Right kidney (tissue), 9 donors: ENCODE measurements at places on chromosomes 11 and 22.

DNA sequence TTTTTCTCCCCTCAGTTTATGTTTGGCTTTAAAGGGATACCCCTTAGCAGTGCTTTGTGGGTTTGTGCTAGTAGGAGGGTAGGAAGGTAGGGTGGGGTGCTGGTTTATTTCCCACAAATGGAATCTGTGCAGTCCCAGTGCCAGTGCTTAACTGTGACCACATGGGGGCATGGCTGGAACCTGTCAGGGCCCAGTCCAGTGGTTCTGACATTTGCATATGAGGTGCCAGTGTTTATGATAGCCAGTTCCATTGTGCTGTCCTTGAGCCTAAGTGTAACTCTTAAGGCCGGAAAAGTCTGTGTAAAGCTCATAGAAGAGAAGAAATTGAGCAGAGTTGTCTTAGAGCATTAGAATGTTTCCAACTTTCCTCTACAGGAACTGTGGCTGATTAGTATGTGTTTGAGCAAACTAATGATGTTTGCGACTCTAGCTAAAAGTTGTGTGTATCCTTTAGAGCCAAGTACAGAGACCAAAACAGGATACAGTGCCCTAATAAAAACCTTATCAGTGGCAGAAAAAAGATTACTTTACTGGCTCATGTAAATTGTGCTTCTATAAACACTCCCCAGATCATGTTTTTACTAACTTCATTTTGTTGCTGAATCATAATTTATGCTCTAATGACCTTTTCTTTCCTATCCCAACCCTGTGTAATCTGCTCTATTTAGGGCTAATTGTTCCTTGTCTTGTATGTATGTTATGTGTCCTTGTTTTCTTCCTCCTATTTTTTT is 38.1 kb downstream of the DIXDC1 start:
- no peak for DNase-seq

GRCh38 chr22:44610071-44610470 is 91.9 kb upstream of the PRR5 start:
- DNase-seq = no peak

- no peak for DNase-seq
Measured at GRCh38 chr11:15716550-15716949, 601.8 kb downstream of the INSC start.

GRCh38 chr11:117438371-117439000 is 110.8 kb downstream of the CEP164 start:
- DNase-seq = no peak

DNA sequence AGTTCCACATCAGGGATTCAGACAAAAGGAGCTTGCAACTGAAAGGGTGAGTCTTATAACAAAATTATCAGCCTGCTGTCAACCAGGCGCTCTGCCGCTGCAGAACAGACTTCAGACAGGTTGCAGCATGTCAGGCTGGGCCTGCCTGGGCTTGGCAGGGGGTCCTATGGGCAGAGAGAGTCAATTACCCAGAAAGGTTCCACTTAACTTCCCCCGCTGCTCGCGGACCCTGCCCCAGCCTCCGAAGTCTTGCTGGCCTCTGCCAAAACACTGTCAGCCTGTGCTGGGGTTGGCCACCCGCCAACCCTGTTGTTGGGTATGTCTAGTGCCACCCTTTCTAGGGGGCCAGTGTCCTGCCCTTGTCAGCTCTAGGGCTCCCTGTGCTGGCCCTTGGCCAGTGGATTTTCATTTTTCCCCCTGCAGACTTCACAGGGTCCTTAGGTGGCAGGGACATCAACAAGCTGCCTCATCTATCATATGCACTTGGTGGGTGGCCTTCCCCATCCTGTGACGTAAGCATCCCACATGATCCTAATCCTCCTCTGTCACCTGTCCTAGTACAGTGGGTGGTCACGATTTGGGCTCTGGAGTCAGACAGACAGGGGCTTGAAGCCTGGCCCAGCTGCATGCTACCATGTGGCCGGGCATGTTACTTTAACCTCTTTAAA is 166.5 kb upstream of the CADM1 start:
- no peak for DNase-seq

DNA sequence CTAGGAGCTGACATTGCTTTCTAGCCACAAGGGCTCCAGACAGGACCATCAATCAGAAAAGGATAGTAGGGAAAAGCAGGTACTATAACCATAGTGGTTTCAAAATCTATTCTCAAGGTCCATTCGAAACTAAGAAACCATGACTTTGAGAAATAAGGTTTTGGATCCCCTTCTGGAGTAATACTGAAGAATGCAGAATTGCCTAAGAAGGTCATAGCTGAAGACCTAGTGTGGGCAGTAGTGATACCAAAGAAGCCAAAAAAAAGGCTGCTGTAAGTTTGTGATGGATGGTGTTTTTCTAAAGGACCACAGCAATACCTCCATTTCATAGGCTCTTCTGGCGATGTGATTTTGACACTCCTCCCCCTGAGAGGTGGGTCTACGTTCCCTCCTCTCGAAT is 163.1 kb downstream of the MAML2 start:
- DNase-seq = no peak

GRCh38 chr11:64762674-64763525 is 3.1 kb upstream of the PYGM start:
- peak; percentile 65 for DNase-seq

DNA sequence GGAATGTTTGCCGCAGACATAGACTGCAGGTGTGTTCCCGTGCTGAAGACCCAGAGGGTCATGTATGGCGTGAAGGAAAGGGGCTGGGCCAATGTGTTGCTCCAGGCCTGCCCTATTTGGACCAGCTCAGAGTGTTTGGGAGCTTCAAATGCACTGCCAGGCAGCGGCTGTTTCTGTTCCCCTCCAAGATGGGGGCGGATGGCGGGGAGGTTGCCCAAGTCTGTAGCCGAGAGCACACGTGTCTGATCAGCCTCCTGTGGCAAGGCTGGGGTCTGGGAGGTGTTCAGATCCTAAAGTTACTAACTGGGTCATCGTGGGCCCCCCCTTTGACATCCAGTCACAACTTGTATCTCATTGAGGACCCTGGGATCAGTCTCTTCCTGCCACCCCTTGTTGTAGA is 45.5 kb downstream of the CACNA1I start:
- no peak for DNase-seq

DNA sequence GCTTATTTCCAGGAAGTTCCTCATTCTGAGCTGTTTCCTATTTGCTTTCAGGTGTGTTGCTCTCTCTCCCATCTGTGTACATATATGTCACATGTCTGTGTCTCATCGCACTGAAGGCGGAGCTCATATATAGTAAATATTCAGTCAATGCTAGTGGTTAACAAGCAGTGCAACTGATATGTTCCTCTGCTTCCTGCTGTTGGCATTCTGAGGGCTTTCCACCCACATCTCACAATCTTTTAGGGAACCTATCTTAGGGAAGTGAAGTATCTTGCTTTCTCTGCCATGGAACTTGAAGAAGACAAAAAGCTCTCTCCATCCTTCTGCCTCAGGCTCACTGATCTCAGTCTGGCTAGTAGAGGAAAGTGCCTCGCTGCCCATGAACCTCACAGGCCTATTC is 139.8 kb downstream of the TTC17 start:
- DNase-seq = no peak

DNA sequence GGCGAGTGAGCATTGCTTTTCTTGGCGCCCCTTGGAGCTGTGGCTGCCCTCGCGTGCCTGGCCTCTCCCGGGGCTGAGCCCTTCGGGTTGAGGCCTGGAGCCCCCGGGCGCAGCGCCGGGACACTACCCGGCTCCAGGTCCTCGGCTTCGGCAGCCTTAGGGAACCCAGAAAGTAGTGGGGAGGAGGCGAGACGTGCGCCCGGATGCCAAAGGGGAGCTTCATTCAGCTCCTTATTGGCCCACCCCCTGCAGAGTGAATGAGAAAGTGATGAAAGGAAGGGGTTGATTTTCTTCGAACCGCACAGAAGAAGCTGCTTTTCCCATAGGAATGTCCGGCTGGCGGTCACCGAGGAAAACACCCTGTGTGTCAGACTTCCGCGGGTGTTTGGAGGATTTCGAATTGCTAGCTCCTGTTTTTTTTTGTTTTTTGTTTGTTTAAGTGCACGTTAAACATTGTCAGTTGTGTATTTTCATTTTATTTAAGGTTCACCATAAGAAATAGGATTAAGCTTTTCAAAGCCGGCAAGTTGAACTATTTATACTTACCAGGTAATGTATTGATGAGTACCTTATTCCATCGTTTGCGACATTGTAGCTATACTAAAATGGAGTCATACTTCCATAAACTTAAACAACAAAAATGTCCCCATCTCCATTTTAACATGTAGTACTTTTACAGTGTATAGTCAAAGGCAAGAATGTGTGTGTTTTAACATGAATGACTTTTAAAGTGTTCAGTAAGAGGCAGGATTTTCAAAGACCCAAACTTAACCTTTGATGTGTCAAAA is 841 bp upstream of the EIF4G2 start:
- DNase-seq = no peak

DNA sequence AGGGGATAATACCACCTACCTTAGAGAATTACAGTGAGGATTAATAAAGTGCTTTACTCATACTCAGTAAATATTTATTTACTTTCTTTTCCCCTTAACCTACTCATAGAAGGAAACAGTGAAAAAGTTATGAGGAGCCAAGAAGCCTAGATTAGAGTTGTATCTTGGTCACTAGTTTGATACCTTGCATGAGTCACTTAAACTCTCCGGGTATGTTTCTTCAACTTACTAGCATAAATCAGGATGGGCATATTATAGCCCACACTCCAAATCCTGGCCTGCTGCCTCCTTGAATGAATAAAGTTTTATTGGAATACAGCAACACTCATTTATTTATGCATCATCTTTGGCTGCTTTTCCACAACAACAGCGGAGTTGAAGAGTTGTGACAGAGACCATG is 8.2 kb downstream of the FBXO3 start:
- DNase-seq = no peak

DNA sequence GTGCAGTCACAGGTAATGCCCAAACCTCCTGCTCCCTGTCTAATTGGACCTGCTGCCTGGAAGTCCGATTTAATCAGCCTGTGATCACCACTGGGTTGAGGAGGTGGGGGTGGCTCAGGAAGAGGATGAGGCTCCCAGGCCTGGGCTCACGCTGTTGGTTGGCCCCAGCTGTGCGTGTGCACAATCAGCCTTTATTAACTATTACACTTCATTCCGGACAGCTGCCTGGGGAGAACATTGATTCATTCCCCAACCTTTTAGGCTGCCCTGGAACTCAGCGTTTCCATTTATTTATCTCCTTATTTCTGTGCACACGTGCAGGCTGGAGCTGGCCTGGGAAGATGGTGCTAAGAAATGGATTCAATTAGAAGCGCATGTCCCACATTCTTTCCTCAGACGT is 123.4 kb downstream of the DSCAML1 start:
- DNase-seq = no peak

GRCh38 chr11:60182541-60183330 is at the start of gene MS4A6A:
TSS of gene MS4A6A (minus strand) at chr11:60183083. CDS start at chr11:60181727, 1,356 bp downstream.
- DNase-seq = no peak

GRCh38 chr11:108881131-108881530 is 216.3 kb downstream of the DDX10 start:
- DNase-seq = no peak

GRCh38 chr11:123303924-123304323 is 108.9 kb upstream of the CLMP start:
- DNase-seq = no peak

GRCh38 chr11:65444314-65445051 is 21.9 kb downstream of the NEAT1 start:
- no peak for DNase-seq

DNA sequence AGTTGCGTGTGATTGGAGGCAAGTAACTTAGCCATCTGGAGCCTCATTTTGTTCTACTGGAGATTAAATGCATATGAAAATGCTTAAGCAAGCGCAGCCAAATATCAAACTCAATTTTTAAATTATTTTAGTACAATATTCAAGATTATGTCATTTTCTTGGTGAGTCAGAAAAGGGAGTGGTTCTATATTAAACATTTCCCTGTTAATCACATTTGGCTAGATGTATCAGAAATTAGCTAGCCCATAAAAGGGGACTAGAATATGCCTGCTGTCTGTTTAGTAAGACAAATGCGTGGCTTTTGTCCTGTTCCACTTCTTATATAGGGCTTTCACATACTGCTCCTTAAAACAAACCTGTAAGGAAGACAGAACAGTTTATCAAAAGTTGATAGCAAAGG is 35.0 kb upstream of the BMAL1 start:
- no peak for DNase-seq

DNA sequence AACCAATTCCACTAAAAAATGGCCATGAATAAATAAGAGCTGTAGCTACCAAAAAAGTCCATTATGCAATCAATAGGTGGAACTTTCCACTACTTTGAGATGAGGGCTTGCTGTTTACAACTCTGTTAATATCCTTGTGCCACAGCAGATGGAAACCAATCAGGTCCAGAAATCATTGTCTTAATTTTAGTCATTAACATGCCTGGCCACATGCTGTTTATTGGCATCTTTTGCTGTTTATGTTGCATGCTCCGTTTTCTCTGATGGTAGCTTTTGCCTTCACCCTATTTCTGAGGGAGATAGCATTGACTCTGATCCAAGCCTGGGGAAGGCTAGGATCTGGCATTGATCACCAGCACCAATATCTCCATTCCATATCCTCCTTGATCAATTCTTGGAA is 192.9 kb upstream of the SEZ6L start:
- no peak for DNase-seq

- DNase-seq = peak; percentile 53
Measured at GRCh38 chr22:45612451-45612901, 59.2 kb upstream of the ATXN10 start.

DNA sequence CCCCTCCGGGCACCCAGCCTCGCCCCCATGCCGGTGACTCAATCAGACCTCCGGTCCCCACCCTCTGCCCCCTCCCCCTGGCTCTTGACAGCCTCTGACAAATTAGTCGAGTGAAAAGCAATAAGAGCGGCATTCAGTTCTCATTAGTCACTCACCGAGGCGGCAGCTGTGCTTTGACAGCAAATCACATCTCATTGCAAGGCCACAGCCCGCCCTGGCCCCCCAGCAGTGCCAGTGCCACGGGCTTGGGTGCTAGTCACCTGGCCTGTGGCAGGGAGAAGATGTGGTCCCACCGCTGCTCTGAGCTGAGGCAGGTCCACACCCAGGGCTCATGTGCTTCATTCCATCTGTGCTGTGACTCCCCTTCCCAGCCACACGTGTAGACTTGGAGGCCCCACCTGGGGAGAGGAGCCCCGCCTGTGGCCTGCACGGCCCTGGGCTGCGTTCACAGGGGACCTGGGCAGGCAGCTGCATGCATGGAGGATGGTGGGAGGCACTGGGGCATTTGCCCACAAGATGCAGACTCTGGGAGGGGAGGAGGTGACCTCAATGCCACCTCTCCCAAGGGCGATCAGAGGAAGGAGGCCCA is 7.4 kb upstream of the TH start:
- DNase-seq = no peak
